Activated B cell treated with CpG ODN at 0.5 μM for 24 hours (primary cell): ENCODE measurements at places on chromosomes 6 and 20. TPM values are rescaled to one million over a fixed set of nuclear protein-coding genes. Genes with fewer than 3 reads are reported as not detected.

Gene SNAP25
- not detected in 2 replicates for total RNA-seq

DNA sequence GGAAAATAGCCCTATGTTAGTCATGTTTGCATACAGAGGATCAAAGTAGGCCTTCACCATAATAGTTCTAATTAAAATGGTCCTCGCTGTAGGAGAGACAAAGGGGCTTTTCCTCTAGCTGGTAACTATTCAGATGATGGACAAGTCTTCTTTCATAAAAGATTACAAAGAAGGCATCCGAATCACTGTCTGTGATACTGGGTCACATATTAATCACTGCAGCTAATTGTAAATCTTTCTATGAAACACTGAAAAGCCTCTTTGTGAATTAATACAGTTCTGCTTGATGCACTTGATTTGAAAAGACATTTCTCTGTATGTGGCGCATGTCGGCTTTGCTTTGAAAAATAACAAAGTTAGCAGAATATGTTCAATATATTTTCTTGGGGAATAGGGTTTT is 520.8 kb downstream of the KIF16B start:
- no peak for DNase-seq

- no peak for DNase-seq
These were observed 74.1 kb upstream of the SALL4 start for GRCh38 chr20:51876313-51876940.

DNA sequence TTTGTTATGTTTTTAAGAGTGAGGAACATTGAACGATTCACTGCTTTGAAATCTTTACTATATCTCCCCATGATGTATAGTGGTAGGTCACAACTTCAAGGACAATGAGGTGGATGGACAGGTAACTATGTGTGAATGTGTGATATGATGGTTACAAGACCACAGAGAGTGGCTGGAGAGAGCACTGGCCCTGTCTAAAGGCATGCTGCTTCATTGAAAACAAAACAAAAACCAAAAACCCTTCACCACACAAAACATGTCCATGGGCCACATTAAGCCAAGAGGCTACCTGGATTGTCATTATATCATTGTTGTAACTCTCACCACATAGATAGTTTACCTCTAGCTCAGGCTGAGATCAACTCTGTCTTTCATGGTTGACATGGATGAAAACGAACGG is 180.6 kb upstream of the TENT5A start:
- no peak for DNase-seq

GRCh38 chr6:46053039-46053933 is 37.6 kb upstream of the CLIC5 start:
- DNase-seq, result no peak

DNA sequence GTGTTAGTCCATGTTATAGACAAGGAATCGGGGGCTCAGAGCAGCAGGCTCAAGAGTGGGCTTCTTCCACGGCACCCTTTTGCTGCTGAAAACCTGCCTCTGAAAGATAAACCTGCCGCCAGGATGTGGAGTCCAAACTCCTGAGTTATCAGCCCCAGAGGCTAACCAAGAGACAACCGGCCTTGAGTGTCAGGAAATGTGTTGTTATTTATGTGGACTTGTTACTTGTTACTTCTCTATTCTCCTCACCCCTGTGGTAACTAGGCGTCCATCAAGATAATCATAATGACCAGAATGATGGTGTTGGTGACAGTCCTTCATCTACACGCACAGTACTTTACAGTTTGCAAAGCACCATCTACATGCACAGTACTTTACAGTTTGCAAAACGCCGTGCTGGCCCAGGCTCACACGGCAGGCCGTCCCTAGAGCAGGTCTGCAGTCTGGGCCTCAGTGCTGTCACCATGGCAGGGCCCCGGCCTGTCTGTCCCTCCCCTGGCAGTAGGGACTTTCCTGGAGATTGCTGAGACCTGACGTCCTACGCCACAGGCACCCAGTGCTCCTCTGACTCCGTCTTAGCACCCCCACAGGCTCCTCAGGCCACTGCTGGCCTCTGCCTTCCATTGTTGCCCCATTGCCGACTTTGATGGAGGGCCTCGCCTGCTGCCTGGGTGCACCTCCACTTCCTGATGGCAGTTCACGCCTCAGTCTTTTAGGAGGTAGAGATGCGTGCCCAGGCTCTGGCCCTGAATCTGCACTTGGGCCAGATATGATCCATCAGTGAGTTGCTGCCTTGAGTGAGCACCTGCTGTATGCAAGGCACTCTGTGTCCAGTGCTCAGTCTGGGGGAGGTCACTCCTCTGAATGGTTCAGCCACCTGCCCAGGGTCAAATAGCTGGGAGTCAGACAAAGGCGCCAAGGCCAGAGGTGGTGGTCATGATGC is 9.1 kb upstream of the BPIFB4 start:
- DNase-seq, result no peak

DNA sequence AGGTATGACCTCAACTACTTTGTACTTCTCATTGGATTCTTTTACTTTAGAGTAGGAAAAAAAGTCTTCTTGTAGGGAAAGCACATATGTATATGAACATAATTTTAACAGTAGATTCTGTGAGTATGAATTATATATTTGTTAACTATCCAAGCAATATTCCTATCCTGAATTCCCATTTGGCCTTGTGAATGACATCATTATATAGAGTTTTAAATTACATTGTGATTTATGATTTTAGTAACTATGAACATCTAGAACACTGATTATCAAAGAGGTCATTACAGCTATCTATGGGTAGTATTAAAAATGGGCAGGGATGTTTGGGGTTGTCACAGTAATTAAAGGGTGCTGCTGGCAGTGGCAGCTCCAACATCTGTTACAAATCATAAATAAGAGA is 163.9 kb upstream of the TFAP2D start:
- DNase-seq, result no peak

Gene ZBTB46
- 0.46 and 0.49 TPM in 2 replicates for total RNA-seq

- no peak for DNase-seq
These were observed 82.0 kb upstream of the EDN1 start for GRCh38 chr6:12208190-12208589.

Gene LPA
- not detected in 2 replicates for total RNA-seq

Gene CST4
- total RNA-seq, result not detected in 2 replicates

Gene PGC
- not detected in 2 replicates for total RNA-seq

DNA sequence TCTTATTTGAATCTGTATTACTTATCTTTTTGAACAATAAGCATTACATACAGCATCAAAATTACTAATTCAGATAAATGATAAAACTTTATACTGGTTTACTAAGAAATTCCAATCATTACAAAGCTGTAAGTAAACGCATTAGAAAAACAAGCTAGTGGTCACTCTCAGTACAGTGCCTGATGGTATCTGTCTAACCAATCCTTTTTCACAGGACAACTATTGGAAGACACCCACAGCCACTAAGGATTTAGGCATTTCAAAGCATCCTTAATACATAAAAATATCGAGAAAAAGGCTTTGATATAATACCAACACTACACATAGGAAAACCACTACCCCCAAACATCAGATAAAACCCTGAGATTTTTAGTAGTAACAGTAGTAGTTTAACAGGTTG is 2.6 kb downstream of the CD164 start:
- no peak for DNase-seq

Gene CRISP2
- total RNA-seq, result not detected in 2 replicates

- no peak for DNase-seq
These were observed 53.5 kb upstream of the SLC2A12 start for GRCh38 chr6:134105940-134106339.

DNA sequence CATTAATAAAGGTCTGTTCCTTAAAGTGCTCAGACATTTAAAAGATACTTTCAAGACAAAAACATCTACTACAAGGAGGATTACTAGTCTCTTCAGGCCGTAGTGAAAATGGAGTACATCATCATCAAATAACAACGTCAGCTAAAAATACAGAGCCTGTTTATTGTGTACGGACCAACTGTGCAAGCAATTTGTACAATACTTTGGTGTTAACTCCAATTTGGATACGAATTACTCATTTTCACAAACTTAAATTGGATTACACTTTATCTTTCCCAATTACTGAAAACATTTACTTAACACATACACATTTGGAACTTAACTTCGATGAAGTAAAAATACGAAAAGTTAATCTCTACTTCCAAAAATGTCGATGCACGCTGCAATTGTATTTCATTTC is 802 bp downstream of the CYP39A1 start:
- no peak for DNase-seq

Gene KIF13A
- total RNA-seq, result 13.1 and 14.1 TPM in 2 replicates

- no peak for DNase-seq
These were observed 220.3 kb upstream of the LRFN2 start for GRCh38 chr6:40807484-40807883.

Gene SLC9A8
- 49.2 and 65.7 TPM in 2 replicates for total RNA-seq

- DNase-seq, result no peak
These were observed 3.0 kb upstream of the RAB44 start for GRCh38 chr6:36694616-36695015.

GRCh38 chr6:167046861-167047495 is 47.8 kb downstream of the CEP43 start:
- DNase-seq, result no peak

- no peak for DNase-seq
These were observed 3.9 kb downstream of the SDC4 start for GRCh38 chr20:45344168-45344860.

Gene C6orf15
- total RNA-seq, result not detected in 2 replicates

DNA sequence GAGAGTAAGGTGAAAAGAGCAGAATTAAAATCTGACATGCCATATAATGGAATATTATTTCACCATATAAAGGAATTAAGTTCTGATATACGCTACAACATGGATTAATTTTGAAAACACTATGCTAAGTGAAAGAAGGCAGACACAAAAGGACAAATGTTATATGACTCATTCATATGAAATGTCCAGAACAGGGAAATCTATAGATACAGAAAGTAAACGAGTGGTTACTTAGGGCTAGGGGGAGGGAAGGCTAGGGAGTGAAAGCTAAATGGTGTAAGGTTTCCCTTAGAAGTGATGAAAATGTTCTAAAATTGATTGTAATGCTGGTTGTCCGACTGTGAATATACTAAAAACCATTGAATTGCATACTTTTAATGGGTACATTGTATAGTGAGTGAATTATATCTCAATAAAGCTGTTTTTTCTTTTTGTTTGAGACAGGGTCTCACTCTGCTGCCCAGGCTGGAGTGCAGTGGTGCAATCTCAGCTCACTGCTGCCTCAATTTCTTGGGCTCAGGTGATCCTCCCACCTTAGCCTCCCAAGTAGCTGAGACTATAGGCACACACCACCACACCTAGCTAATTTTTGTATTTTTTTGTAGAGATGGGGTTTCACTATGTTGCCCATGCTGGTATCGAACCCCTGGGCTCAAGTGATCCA is 8.2 kb downstream of the PRPH2 start:
- no peak for DNase-seq

GRCh38 chr6:146974351-146974750 is 229.9 kb upstream of the STXBP5 start:
- no peak for DNase-seq

Gene UNC5CL
- total RNA-seq, result 1.7 and 2.2 TPM in 2 replicates

- no peak for DNase-seq
These were observed 79.1 kb upstream of the F13A1 start for GRCh38 chr6:6399568-6399967.

- no peak for DNase-seq
These were observed 98.9 kb downstream of the RNGTT start for GRCh38 chr6:88864359-88865054.

GRCh38 chr6:165129086-165129485 is 180.3 kb downstream of the C6orf118 start:
- DNase-seq, result no peak

DNA sequence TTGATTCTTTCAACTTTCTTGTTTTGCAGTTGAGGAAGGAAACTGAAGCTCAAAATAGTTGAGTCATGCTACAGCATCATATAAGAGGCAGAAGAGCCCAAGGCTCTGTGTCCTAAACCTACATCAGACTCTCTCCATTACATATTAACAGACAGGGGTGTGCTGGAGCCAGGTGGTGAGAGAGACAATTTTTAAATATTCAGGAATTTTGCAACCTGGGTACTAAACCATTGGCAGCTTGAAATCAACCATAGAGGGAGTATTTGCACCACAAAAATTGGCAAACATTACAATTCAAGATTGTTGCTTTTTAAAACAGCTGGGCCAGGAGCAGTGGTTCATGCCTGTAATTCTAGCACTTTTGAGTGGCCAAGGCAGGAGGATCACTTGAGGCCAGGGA is 65.8 kb upstream of the SOX4 start:
- DNase-seq, result no peak

GRCh38 chr6:98241630-98242029 is 592.7 kb upstream of the POU3F2 start:
- DNase-seq, result no peak

- DNase-seq, result no peak
These were observed 250.9 kb upstream of the PDE10A start for GRCh38 chr6:165913676-165914570.

GRCh38 chr20:18979132-18979531 is 165.5 kb downstream of the SCP2D1 start:
- DNase-seq, result no peak

GRCh38 chr6:43185391-43185985 is 3.5 kb downstream of the CUL9 start:
- no peak for DNase-seq

- DNase-seq, result no peak
These were observed 63.7 kb downstream of the PRR18 start for GRCh38 chr6:166244353-166245045.

DNA sequence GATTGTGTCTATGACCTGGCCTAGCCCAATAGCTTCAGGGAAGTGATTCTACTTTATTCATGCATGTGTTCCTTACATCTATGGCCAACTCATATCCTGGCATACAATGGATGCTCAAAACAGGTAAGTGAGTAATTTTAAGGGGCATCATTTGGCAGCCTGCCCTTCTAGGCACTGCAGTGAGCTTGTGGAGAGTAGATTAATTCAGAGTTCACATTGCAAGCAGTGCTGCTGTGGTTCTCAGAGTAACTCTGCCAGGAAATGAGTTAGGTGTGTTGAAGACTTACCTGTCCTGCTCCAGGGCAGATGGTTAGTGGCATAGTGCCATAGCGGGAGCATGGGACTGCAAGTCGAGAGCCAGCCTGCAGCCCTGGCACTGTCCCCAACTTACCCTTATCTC is 158.0 kb downstream of the SCP2D1 start:
- DNase-seq, result no peak

Gene OR12D3
- total RNA-seq, result not detected in 2 replicates

Gene TREM1
- total RNA-seq, result 0.81 TPM in 1 of 2 replicates, not detected in the other

- DNase-seq, result no peak
These were observed 75.9 kb downstream of the EPHA7 start for GRCh38 chr6:93343476-93343875.

Gene SLC17A2
- total RNA-seq, result not detected in 2 replicates

Gene SLC35F1
- not detected in 2 replicates for total RNA-seq

Gene PRELID3B
- total RNA-seq, result 54.2 and 58.4 TPM in 2 replicates

GRCh38 chr6:159532155-159532554 is 160.9 kb downstream of the SOD2 start:
- no peak for DNase-seq

GRCh38 chr6:14365393-14365792 is 247.8 kb downstream of the CD83 start:
- no peak for DNase-seq

GRCh38 chr6:33826537-33826936 is 22.7 kb upstream of the MLN start:
- DNase-seq, result no peak
